ENCODE measurements at places on chromosomes 5 and 9.

- no peak for DNase-seq
These were observed 10.7 kb downstream of the IQGAP2 start for GRCh38 chr5:76413746-76414145.

DNA sequence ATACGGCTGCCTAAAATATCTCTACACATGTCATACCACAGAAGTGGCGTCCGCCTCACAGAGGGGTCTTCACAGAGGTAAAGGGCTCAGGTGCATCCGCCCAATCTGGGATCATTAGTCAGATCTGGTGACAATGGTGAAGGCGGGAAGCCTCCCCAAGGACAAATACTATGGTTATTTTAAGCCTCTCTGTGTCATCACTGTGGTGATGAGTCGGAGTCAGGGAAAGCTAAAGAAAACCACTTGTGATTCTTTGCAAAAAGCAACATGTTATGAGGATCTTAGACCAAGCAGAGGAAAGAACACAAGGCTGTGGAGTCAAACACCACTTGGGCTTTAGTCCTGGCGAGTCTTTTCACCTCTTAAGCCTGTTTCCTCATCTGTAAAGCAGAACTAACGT is 190.4 kb downstream of the DRD1 start:
- no peak for DNase-seq

DNA sequence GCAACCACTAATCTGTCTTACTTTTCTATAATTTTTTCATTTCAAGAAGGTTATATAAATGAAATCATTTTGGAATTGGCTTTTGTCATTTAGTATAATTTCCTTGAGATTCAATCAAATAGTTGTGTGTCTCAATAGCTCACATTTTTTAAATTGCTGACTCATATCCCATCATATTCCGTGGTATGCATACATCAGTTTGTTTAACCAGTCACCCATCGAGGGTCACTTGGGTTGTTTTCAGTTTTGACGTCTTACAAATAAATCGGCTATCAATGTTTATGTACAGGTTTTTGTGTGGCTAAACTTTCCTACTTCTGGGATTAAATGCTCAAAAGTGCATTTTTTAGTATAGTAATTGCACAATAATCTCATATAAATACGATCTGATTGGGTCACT is 185.5 kb downstream of the TAF11L14 start:
- DNase-seq: no peak

DNA sequence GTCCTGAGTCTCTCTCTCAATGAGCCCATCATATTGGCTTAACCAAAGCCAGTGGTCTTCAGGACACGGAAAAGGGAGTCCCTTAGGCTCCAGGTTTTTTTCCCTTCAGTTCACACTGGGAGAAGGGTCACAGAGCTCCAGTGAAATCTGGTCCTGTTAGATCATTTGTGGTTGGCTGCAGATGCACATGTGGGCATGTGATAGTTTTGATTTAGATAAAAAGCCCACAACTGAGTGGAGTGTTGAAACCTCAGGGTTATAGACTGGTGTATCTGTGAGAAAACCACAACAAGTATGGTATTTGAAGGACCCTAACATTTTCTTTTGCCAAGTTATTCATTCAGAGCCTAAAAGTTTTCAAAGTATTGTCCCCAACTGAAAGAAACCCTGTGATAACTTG is 46.7 kb downstream of the PRLR start:
- DNase-seq: no peak

DNA sequence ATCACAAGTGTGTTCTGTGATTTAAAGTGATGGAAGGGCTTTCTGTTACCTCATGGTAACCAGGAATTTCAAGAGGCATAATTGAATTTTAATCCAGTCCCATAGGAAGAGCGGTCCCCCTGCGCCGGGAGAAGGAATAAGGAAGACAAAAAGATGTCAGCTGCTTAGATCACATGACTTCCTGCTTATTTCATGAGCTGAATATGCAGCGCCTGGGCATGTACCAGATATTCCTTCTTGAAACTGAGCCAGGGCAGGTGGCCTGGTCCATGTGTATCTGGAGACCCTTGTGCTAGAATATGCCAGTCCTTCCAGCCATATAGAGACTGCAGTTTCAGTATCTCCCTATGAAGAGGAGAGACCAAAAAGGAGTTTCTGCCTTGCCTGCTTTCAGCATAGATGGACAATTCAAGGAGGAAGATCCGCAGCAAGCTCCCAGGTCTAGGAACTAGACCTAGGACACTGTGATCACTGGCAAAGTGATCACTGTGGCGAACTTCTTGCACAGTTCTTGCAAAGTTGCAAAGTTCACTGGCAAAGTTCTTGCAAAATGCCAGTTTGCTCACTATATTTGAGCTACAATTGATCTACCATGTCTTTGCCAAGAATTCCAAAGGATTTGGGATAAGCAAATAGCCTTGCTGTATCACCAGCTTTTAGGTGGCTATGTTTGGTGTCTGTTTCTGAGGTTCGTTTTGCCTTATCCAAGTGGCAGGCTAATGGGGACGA is 102.9 kb upstream of the PHYKPL start:
- DNase-seq: no peak

DNA sequence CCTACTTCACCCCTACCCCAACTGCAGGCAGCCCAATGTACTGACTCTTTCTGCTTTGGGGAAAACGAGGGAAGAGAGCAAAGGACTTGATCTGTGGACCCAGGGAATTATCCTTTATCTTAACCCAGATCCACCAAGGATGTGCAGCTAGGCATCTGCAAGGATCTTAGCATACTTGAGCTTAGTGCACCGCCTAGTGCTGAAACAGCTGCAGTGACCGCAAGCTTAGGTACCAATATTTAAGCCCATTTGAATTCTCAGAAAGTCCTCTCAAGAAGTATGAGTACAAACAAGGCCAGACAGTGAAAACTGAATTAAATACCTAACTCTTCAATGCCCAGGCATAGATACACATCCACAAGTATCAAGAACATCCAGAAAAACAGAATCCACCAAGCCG is 576.7 kb upstream of the ADAMTS16 start:
- DNase-seq: no peak

DNA sequence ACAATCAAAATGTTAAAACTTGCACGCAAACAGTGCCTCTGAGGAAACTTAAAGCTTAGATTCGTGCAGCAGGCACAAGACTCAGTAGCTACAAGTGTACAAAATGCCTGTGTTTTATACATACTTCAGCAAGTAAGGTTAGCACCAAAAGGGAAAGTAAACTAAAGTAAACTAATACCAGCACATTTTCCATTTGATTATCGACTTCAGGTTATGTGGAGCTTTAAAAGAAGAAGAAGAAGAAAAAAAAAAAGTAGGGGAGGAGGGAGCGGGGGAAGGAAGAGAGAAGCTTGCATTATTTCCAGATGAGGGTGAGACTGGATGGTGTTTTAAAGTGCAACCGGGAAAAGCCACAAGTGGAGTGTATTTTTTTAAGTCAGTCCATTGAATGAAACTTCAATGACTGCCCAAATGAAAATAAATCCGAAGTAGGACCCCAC is 596 bp upstream of the ADAMTS6 start:
- no peak for DNase-seq

GRCh38 chr5:172919525-172920446 is 39.4 kb upstream of the RPL26L1 start:
- no peak for DNase-seq

GRCh38 chr9:115146581-115147021 is 28.6 kb upstream of the TNC start:
- no peak for DNase-seq

- no peak for DNase-seq
These were observed 216.3 kb downstream of the CETN3 start for GRCh38 chr5:90193185-90193822.

- DNase-seq: no peak
These were observed 225.2 kb downstream of the FSTL4 start for GRCh38 chr5:133387091-133387490.

DNA sequence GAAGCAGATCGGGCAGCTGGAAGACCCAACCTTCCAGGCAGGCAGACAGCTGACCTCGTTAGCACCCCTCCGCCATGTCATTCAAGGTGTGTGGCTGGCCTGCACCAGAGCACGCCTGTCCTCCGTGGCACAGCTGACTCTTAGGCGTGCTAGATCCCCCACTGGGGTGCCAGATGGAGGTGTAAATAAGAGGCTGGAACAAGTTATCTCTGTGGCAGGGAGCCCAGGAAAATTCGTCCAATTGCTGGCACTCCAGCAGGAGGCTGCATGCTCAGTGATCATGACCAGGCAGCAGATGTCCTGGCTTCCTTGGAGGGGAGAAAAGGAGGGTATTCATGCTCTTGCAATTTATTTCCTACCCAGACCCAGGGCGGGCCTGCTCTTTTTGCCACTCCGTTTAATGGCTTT is 7.8 kb upstream of the ALDOB start:
- DNase-seq: no peak

DNA sequence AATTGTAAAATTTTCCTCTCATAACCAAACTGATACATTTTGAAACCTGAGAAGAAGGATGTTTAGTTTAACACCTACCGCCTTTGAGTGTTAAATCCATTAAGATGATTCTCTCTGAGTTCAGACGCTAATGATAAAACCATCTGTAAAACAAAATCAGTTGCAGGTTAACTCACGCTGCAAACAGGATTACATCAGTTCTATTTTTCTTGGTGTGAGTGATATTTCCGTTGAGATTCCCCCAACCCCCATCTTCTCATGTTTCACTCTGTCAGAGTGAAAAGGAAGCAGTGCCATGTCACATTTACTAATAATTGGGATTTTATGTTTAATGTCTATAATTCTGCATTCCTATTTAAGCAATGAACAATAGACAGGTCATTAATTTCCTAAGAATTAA is 146.5 kb downstream of the FANCC start:
- DNase-seq: no peak

GRCh38 chr5:174849426-174849825 is 125.0 kb downstream of the MSX2 start:
- no peak for DNase-seq
